ACHN (cell line): ENCODE measurements at places on chromosomes 2 and 18.
A peak's percentile ranks its signal among the peaks of the same experiment; 100 is the strongest.

- DNase-seq: no peak
These were observed 32.8 kb upstream of the DOCK10 start for GRCh38 chr2:225074919-225075681.

- peak; percentile 17 for DNase-seq
These were observed 152.8 kb downstream of the DSC3 start for GRCh38 chr18:30889519-30890301.

GRCh38 chr2:224328798-224329197, 73.1 kb downstream of the FAM124B start:
- DNase-seq: no peak

DNA sequence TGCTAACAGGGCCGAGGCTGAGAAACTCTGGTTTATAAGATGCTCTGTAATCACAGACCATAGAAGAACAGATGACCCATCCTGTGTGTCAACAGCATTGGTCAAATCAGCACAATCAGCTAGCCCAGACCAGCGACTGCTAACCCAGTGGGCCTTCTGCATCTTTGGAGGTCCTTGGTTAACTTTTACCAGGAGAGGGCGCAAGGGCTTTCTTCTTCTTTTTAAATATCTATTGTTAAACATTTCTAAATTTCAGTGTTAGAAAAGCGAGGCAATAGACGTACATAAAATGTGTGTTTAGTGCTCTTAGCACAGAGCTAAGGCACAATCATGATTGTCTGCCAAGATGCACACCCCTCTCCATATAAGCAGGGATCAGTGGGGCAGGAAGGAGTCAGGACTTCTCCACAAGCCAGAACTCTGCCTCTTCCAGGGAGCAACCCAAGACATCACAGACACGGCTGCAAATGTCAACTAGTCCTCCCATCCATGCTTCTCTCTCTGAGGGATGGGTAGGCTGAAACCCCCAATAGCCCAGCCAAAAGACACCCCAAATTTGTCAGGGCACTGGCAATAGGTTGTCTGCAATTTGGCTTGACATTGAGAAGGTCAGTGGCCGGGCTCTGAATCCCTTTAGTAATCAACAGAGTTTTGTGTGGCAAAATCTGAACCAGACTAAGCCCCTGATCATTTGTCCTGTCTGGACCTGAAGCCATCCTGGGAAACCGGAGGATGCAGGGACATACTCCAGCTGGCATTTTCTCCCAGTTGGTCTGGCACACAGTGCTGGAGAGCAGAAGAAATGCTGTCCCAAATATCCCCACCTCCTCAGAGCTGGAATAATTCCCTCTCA, 188.2 kb downstream of the BCL2 start:
- peak; percentile 54 for DNase-seq

- DNase-seq: no peak
These were observed 107.2 kb downstream of the ZEB2 start for GRCh38 chr2:144412709-144413108.

DNA sequence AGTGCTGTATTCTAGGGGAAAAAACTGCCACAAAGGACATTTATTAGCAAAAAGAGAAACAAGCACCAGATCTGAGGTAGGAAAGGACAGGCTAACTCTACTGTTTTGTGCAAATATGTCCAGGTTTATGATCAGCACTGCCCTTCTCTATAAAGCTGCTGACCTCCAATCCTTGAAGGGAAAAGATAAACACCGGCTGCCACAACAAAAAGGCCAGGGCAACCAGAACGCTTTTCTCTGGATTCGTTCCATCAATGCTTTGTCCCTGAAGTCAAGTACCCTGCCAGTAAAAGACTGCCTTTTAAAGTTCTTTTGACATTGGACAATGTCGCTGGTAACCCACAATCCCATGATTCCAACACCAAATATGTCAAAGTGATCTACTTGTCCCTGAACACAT, 21.0 kb downstream of the SMAD2 start:
- no peak for DNase-seq

DNA sequence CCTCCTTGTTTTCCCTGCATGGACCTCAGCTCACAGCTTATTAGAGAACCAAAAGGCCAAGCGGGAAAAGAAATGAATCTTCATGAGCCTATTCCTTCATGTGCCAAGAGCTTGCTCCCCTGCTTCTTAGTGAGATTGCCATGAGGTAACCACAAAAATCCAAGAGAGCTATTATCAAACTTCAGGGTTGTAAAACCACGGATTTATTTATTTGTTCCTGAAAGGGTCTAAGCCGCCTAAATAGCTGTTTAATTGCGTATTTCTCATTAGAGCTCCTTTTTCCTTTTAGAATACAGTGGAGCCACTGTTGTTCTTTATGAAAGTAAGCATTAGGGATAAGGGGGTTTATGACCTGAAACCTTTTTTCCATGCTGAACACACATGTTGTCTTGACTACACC, 58.0 kb downstream of the SRD5A2 start:
- DNase-seq: no peak

GRCh38 chr2:70518557-70518956, 35.1 kb downstream of the TGFA start:
- DNase-seq: no peak

- DNase-seq: no peak
These were observed 129.5 kb upstream of the TMEM200C start for GRCh38 chr18:6024745-6025248.

- no peak for DNase-seq
These were observed 37.1 kb downstream of the TEX51 start for GRCh38 chr2:126935774-126936173.

GRCh38 chr2:235165631-235166030, 213.8 kb downstream of the SH3BP4 start:
- DNase-seq: no peak

- DNase-seq: no peak
These were observed 19.8 kb downstream of the FZD5 start for GRCh38 chr2:207749873-207750272.

DNA sequence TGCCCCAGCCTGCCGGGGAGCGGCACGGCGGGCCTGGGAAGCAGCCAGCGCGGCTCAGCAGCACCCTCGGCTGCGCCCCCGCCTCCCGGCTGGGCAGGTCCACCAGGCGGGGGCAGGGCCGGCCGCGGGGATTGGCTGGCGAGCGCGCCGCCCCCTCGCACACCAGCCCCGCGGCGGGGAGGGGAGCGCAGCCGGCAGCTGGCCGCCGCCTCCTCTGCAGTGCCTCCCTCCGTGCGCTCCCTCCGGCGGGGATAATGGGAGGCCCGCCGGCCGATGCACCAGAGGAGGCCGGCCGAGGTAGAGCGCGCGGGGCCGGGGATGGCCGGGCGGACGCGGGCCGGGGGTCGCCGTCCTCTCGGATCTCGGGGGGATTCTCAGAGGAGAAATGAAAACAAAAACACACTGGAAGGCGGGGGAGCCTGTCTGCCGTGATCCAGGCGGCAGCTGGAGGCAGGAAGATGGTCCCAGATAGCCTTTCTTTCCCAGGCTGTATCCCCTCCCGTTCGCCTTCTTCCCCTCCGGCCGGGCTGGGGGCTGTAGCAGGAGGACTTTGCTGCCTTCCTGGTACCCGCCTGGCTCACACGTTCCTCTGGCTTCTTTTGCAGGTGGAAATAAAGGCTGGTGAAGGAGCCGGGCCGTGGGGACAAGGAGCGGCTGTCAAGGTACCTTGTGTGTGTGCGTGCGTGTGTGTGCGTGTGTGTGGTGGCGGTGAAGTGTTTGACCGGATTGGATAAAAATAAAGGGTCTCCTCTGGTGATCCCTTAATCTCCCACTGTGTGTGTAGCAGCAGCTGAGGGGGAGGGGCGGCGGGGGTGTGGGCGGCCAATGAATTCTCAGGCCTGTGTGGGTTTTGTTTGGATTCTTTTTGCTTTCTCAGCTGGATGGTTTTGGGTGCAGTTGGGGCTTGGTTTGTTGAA, 18.1 kb downstream of the TET3 start:
- peak; percentile 87 for DNase-seq

- no peak for DNase-seq
These were observed 19.7 kb upstream of the TUBB6 start for GRCh38 chr18:12288403-12288755.

DNA sequence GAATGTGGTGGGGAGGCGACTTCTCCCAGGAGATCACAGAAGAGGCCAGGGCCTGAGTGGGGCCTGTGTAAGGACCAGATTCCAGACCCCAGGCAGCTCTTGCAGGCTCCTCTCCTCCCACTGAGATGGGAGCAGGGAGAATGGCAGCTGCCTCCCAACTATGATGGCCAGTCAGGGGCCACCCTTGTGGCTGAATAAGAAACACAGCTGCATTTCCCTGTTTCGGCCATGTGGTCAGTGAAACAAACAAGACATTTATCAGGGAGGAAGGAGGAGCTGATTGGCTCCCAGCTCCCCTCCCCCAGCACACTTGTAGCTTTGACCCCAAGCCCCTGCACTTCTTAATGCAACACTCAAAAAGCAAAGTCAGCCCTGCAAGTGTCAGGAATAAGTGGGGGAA, 143.5 kb downstream of the CELF4 start:
- no peak for DNase-seq
